ENCODE measurements at places on chromosomes 5 and 9.
A peak's percentile ranks its signal among the peaks of the same experiment; 100 is the strongest.

GRCh38 chr9:134595014-134595413 lies 46.6 kb upstream of the COL5A1 start:
- DNase-seq = no peak

GRCh38 chr5:21802869-21803490 lies 1050.2 kb downstream of the CDH12 start:
- DNase-seq = no peak

DNA sequence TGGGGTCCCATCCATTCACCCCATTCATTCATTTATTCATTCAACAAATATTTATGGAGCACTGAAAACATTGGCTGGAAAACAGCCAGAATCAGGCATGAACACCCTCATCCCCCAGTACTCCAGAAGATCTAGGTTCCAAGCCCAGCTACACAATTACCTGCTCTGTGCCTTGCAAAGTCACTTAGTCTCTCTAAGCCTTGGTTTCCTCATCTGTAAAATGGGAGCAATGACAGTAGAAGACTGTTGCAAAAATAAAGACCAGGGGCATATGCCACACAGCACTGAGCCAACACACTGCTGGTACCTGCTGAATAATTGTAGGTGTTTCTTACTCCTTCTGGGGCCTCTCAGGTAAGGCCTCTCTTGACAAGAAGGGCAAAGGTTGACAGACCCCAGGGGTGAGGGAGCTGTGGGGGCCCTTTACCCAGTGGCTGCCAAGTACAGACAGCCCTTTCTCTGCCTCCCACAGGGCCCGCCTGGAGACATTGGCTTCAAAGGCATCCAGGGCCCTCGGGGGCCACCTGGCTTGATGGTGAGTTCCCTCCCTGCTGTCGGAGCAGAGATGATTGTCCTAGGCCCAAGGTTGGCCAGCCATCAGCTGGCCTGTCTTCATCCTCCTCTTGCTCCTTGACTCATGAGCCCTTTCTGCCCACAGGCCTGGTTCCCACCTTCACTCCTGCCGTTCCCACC lies 22.6 kb upstream of the ORM1 start:
- no peak for DNase-seq

DNA sequence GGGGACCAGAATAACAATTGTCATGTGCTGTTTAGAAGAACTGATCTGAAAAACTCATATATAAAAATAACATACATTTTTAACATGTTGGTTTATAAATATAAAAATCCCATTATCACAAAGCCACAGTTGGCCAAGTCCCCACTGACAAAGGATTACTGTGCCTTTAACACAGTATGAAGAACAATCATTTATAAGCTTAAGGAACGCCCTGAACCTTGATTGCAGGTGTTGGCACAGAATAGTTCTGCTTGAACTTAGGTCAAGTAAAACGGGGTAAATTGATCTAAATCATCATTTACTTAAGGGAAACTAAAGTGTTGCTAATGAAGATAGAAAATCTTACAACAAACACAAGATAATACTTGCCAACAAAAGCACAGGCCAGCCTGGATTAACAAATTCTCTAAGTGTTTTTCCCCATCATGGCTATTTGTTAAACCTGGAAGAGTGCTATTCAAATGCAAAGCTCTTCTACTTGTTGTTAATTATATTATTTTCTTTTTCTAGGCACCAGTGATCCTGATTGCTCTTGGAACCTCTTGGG lies 46.1 kb downstream of the ASTN2 start:
- no peak for DNase-seq

GRCh38 chr5:2832394-2832793 lies 80.9 kb upstream of the IRX2 start:
- DNase-seq = no peak

- no peak for DNase-seq
Measured at GRCh38 chr5:12175914-12176585, 271.8 kb upstream of the CTNND2 start.

GRCh38 chr9:137575716-137576411 lies 2.9 kb downstream of the DPH7 start:
- no peak for DNase-seq

GRCh38 chr5:151469992-151470391 lies 22.6 kb downstream of the SLC36A1 start:
- no peak for DNase-seq

GRCh38 chr9:1337169-1337568 lies 287.0 kb downstream of the DMRT2 start:
- DNase-seq = peak; percentile 12

GRCh38 chr5:36878392-36879082 lies 2.0 kb downstream of the NIPBL start:
- DNase-seq = no peak

- DNase-seq = no peak
Measured at GRCh38 chr9:72749276-72749675, 203.6 kb downstream of the ALDH1A1 start.

- DNase-seq = no peak
Measured at GRCh38 chr5:120241400-120241799, 222.7 kb upstream of the PRR16 start.

DNA sequence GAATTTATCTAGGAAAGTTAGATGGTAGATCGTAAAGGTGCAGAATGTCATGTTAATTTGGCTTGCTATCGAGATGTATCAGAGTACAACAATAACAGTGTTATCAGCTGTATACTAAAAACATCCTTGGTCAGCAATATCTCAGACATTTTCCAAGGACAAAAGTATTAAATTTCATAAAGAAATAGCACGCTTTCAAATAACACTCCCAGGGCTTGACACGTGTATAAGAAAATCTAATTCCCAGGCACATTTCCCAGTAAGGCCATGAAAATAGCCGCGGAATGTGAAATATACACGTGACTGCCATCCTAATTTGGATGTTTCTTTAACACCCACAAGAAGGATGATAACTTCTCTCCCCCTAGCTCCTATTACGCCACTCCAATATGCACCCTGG lies 17.7 kb upstream of the SYK start:
- no peak for DNase-seq

GRCh38 chr5:57221049-57221568 lies 47.2 kb downstream of the GPBP1 start:
- peak; percentile 44 for DNase-seq

- DNase-seq = no peak
Measured at GRCh38 chr9:28922891-28923290, 1349.6 kb upstream of the C9orf72 start.
